GM04504 (cell line): ENCODE measurements at places on chromosomes 2 and 18.

- DNase-seq, result no peak
Measured at GRCh38 chr2:165876269-165876668, 77.3 kb downstream of the TTC21B start.

GRCh38 chr2:126656431-126657147 lies 631 bp downstream of the GYPC start:
- DNase-seq, result no peak

DNA sequence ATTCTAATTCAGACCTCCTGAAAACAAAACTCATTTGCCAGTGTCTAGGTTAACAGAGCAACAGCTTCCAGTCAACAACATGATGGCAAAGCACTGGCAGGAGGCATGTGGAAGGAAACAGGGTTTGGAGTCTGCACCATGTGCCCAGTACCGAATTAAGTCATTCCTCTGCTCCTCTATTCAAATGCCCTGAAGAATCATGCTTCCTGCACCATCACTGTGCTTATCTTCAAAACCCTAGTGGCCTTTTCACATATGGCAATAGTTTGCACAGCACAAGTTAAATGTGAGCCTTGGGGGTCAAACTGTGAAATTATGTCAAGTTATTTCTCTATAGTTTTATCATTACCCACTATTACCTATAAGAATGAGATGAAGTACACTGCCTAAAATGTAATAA lies 75.4 kb upstream of the GRB14 start:
- no peak for DNase-seq

DNA sequence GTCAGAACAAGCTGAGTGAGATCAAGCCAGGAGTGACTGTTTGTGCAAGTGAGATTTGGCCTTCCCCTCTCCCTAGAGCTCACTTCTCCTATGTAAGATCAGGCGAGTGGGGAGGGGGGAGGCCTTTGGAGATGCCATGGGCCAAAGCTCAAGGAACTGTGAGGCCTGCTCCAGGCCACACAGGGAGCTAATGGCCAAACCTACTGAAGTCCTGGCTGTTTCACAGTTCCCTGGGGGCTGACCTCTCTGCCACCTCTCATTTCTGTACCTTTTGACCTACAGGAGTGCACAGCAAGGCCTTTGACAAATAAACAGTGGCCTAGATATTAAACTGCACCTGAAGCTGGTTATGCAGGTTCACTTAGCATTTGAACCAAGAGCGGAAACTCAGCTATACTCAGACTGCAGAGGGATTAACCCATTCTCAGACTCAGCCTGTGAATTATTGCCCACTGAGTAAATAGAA lies 235.0 kb upstream of the NT5C1B start:
- no peak for DNase-seq

GRCh38 chr2:205280596-205281236 lies 401.6 kb upstream of the NRP2 start:
- no peak for DNase-seq

GRCh38 chr2:20049637-20050036 lies 1.8 kb downstream of the LAPTM4A start:
- DNase-seq, result no peak

DNA sequence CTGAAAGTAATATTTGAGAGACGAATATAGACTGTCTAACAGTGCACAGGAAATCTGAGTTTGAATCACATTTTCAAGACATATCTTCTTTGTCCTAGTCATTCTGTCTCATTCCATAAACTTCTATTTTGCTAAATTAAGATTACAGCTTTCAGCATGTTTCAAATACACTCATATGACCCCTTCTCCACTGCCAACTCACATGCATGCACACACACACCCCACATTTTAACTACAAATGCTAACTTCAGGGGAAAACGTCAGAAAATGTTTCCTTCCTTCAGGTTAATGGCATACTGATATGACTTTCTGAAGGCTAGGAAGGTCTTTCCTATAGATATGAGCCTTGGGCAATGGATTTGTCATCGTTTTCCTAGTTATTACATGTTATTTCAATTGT lies 373.7 kb downstream of the RBM43 start:
- DNase-seq, result no peak

DNA sequence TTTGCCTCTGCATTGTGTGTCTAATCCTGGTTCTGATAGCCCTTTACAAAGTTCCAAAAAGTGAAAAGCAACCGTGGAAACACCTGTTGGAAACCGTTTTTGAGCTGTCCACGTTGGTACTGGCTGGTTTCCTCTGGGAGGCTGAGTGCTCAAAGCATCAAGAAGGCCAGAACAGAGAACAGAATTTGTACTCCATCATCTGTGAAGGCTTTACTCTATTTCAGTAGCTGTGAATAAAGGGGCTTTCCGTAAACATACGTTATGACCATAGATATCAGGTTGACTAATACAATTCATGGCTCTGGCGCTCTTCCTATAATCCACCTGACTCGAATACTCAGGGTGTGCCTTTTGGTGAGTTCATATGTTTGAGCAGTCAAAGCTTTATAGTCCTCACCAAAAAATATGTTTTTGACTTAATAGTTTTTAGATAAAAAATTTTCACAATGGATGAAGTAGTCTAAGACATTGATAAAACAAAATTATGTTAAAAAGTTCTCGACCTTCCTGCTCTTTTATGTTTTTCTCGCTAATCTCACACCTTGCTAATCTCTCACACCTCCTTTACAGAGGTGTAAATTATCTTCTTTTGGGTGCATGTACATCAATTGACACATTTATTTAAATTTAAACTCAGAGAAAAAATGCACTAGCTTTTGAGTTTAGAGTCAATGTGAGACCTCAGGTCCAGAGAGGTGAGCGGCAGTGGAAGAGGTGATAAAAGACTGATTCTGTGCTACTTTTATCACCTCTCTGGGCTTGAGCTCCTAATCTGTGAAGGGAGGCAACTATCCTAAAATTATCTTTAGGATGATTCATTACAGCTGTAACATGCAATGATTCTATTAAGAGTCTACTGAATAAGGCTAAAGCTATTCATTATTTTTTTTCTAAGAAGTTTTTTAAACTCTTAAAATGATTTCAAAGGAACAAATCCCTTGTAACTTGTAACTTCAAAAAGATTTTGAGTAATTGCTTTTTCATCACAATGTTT lies 65.3 kb downstream of the CXCR4 start:
- DNase-seq, result no peak

GRCh38 chr2:85396531-85397470 lies 13.4 kb downstream of the CAPG start:
- no peak for DNase-seq

GRCh38 chr18:2138552-2138951 lies 432.8 kb downstream of the METTL4 start:
- DNase-seq, result no peak

DNA sequence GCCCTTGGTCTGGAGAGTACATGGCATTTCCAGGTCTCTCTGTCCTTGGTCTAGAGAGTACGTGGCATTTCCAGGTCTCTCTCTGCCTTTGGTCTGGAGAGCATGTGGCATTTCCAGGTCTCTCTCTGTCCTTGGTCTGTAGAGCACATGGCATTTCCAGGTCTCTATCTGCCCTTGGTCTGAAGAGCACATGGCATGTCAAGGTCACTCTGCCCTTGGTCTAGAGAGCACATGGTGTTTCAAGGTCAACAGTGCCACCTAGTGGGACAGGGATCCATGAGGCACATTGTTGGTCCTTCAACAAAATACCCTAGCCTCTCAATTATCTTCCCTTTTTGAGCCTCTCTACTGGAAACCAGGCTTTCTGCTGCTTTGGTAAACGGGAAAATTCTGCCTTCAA lies 250.2 kb downstream of the OTX1 start:
- DNase-seq, result no peak
